ENCODE measurements at places on chromosomes 5 and 9. TPM values are rescaled to one million over a fixed set of nuclear protein-coding genes. Genes with fewer than 3 reads are reported as not detected.

Gene MAST4
- total RNA-seq, result 1.1 TPM

- H3K27me3 ChIP-seq, result peaks cover 24% of the 10 kb centered on the region
- H3K4me1 ChIP-seq, result peaks cover 10% of the 10 kb centered on the region
- H3K27ac ChIP-seq, result no peak overlapping the region
- H3K4me3 ChIP-seq, result no peak overlapping the region
- peak; percentile 22 for DNase-seq
- no peaks in the 10 kb centered on the region for H3K36me3 ChIP-seq
Observed at GRCh38 chr9:114779352-114779845, 26.4 kb downstream of the TNFSF15 start.

Gene CYLC2
- total RNA-seq, result not detected

GRCh38 chr9:120480707-120481106 lies 99.3 kb downstream of the CDK5RAP2 start:
- no peak for DNase-seq
- H3K27ac ChIP-seq, result no peak overlapping the region
- H3K36me3 ChIP-seq, result peaks cover 14% of the 10 kb centered on the region
- no peaks in the 10 kb centered on the region for H3K27me3 ChIP-seq

DNA sequence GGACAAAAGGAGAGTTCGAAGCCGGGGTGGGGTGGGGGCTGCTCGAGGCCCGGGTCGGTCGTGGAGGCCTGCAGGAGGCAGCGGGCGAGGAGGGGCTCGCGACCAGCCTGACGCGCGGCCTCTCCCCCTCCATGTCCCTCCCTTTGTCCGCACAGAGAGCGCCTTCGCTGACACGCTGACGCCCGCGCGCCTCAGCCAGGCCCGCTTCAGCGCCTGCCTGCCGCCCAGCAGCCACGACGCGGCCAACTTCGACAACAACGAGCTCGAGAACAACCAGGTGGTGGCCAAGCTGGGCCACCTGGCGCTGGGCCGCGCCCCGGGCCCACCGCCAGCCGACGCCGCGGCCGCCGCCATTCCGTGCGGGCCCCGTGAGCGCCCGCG lies 42.2 kb downstream of the NEURL1B start:
- no peak overlapping the region for H3K27ac ChIP-seq
- no peaks in the 10 kb centered on the region for H3K36me3 ChIP-seq
- no peaks in the 10 kb centered on the region for H3K27me3 ChIP-seq
- no peak for DNase-seq
- H3K4me1 ChIP-seq, result peaks cover 13% of the 10 kb centered on the region

- H3K36me3 ChIP-seq, result no peaks in the 10 kb centered on the region
- H3K4me1 ChIP-seq, result no peaks in the 10 kb centered on the region
- H3K27me3 ChIP-seq, result no peaks in the 10 kb centered on the region
Observed at GRCh38 chr5:156556666-156557406, 229.9 kb downstream of the SGCD start.

Gene KCNIP1
- not detected for total RNA-seq

GRCh38 chr5:73999297-73999696 lies 373.3 kb downstream of the ARHGEF28 start:
- no peaks in the 10 kb centered on the region for H3K36me3 ChIP-seq
- no peak overlapping the region for H3K27ac ChIP-seq
- DNase-seq, result no peak
- no peaks in the 10 kb centered on the region for H3K27me3 ChIP-seq

DNA sequence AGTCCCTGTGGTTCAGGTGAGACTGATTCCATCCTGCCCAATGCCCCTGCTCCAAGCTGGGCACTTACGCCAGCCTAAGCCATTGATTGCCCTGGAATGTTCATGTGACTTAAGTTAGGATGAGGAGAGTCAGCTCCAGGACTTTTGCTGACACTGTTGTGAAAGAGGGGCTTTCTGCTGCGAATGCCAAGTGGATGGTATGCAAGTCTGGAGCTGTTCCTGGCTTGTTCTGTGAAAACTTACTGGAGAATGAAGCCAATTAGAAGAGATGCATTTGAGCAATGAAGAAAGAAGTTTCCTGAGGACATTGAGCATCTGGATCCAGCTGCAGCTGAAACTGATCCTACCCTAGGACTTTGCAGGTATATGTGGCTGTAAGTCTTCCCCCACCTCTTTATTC lies 61.2 kb upstream of the ZFR start:
- H3K4me1 ChIP-seq, result no peaks in the 10 kb centered on the region
- no peak overlapping the region for H3K4me3 ChIP-seq
- no peak overlapping the region for H3K27ac ChIP-seq
- peaks cover 23% of the 10 kb centered on the region for H3K27me3 ChIP-seq
- no peaks in the 10 kb centered on the region for H3K36me3 ChIP-seq
- DNase-seq, result no peak

DNA sequence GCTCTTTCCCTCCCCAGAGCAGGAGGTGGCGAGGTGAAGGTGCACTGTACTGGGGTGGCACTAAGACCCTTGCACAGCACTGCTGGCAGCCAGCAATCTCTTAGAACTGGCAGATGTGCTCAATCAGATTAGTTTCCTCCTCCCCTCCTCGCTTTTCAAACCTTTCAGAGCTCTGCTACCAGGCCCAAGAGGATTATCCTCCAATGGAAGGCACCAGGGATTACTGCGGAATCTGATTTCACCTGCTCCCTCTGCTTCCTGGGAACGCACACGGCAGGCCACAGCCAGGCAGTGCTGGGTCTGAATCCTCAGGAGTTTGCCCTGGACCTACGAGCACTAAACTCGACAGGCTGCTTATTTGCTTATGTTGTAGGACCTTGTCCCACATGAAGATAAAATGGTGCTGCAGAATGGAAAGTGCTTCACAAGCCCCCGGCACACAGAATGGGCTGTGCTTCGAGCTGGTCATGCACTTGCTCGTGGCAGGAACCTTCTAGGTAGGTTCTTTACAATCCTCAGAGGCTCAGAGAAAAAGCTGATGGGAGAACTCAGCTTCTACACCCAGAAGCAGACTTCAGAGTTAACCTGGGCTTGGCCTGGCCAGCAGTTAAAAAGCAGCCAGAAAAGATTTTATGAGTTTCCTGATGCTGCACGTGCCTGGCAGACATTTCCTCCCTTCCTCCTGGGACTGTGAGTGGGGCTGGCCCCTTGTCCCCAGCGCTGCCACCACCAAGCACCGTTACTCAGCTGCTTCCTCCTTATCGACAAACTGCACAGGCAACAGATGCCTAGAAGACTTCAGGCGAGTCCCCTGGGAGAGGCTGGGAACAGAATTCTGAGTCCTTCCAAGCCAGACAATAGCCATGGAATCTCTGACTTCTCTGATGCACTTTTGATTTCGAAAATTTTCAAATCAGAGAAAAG lies 33.1 kb downstream of the FABP6 start:
- H3K27ac ChIP-seq, result no peak overlapping the region
- H3K36me3 ChIP-seq, result no peaks in the 10 kb centered on the region
- H3K27me3 ChIP-seq, result no peaks in the 10 kb centered on the region
- no peak for DNase-seq
- H3K4me3 ChIP-seq, result no peak overlapping the region
- H3K4me1 ChIP-seq, result no peaks in the 10 kb centered on the region

DNA sequence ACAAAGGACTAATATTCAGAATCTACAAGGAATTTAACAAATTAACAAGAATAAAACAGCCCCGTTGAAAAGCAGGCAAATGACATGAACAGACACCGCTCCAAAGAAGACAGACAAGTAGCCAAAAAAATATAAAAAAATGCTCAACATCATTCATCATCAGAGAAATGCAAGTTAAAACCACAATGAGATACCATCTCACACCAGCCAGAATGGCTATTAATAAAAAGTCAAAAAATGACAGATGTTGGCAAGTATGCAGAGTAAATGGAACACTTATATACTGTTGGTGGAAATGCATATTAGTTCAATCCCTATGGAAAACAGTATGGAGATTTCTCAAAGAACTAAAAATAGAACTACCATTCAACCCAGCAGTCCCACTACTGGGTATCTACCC lies 302.7 kb upstream of the RGMB start:
- no peaks in the 10 kb centered on the region for H3K27me3 ChIP-seq
- H3K27ac ChIP-seq, result no peak overlapping the region
- DNase-seq, result no peak
- no peak overlapping the region for H3K4me3 ChIP-seq
- H3K36me3 ChIP-seq, result no peaks in the 10 kb centered on the region
- peaks cover 7% of the 10 kb centered on the region for H3K4me1 ChIP-seq

DNA sequence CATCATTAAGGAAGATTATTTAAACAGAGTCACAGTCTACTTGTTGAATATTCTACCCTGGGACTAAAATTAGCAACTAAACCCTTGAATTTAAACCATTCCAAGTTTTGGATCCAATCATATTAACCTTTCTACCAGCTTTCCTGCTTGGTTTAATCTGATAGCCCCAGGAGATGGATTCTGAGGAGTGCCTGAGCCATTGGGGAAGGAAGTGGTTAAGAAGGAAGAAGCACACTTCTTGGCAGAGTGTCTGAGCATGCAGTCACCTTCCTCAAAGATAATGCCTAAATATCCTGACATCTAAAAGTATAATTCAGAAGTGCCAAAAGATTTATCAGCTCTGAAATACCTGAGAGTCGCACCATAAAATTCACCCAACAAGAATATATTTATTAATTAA lies 74.1 kb upstream of the SNCAIP start:
- H3K27me3 ChIP-seq, result no peaks in the 10 kb centered on the region
- H3K4me3 ChIP-seq, result no peak overlapping the region
- H3K27ac ChIP-seq, result no peak overlapping the region
- no peaks in the 10 kb centered on the region for H3K36me3 ChIP-seq
- DNase-seq, result no peak
- no peaks in the 10 kb centered on the region for H3K4me1 ChIP-seq

DNA sequence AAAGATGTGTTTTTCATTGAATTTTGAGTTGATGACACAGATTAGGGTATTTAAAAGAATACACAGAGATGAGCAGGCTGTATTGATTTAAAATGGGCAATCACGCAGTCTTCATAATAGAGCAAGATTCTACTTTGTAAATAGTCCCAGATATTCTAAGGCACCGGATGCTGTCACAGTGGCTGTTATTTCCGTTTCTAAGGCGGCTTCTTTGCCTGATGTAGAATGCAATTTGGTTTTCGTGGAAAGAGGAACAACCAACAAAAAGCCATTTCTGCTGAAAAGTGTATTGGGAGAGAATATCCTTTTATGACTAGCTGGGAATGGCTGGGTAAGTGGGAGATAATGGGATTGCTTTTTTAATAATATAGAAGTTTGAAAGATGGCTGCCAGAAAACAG lies 17.5 kb downstream of the PRKACG start:
- 0 out of 2 replicates have a peak, but pooled peaks cover 7% of the 10 kb centered on the region for H3K27me3 ChIP-seq
- H3K36me3 ChIP-seq, result no peaks in the 10 kb centered on the region
- no peaks in the 10 kb centered on the region for H3K4me1 ChIP-seq
- no peak overlapping the region for H3K27ac ChIP-seq
- no peak overlapping the region for H3K4me3 ChIP-seq
- DNase-seq, result no peak

GRCh38 chr5:81533629-81534405 lies 139.9 kb upstream of the ACOT12 start:
- no peaks in the 10 kb centered on the region for H3K27me3 ChIP-seq
- no peaks in the 10 kb centered on the region for H3K36me3 ChIP-seq
- H3K4me3 ChIP-seq, result no peak overlapping the region

Gene PCDHGA11
- 0.39 TPM for total RNA-seq

DNA sequence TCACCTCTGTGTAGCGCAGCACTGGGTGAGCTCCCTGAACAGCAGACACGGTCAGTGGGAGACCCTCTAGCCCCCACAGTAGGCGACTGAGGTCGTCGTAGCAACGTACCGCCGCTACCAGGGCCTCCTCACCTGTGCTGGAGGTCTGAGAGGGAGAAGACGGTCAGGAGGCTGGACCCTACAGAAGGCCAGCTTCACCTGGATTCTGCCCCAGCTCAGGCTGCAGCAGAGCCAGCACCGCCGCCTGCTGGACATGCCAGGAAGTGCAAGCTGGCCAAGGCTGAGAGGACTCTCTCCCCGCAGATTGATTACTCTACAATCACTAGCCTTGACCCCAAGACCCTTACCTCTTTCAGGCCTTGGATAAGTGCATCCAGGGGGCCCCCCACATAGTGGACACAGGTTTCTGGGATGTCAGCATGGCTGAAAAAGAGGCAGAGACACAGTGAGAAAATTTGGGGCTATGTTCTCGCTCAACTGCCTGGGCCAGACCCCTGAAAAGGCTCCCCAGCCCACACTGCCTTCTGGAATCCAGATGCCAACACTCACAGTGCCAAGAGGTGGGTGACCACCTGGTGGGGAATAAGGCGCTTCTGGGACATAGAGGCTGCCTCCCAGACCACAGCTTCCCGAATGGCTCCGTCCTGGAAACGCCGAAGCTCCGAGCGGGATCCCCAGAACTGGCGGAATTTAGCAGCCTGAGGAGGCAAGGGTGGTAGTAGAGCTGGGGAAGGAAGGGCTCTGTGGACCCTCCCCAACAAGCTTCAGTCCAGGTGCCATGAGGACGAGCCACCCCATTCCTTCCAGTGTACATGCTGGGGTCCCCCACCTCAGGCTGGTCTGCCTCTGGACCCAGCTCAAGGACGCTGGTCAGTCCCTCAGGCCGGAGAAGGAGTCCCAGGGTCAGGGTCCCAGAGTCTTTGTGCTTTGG lies 6.9 kb downstream of the NOL6 start:
- peaks cover 46% of the 10 kb centered on the region for H3K36me3 ChIP-seq
- no peak for DNase-seq
- H3K27me3 ChIP-seq, result no peaks in the 10 kb centered on the region
- H3K27ac ChIP-seq, result no peak overlapping the region
- peaks cover 1% of the 10 kb centered on the region for H3K4me1 ChIP-seq

GRCh38 chr5:112779531-112779930 lies 41.8 kb downstream of the APC start:
- no peaks in the 10 kb centered on the region for H3K27me3 ChIP-seq
- H3K4me3 ChIP-seq, result no peak overlapping the region
- no peak overlapping the region for H3K27ac ChIP-seq
- no peaks in the 10 kb centered on the region for H3K36me3 ChIP-seq
- DNase-seq, result no peak

GRCh38 chr9:111843971-111844370 lies 49.2 kb upstream of the SHOC1 start:
- peaks cover 6% of the 10 kb centered on the region for H3K4me1 ChIP-seq
- DNase-seq, result no peak
- H3K27ac ChIP-seq, result no peak overlapping the region
- no peaks in the 10 kb centered on the region for H3K27me3 ChIP-seq
- H3K4me3 ChIP-seq, result no peak overlapping the region

DNA sequence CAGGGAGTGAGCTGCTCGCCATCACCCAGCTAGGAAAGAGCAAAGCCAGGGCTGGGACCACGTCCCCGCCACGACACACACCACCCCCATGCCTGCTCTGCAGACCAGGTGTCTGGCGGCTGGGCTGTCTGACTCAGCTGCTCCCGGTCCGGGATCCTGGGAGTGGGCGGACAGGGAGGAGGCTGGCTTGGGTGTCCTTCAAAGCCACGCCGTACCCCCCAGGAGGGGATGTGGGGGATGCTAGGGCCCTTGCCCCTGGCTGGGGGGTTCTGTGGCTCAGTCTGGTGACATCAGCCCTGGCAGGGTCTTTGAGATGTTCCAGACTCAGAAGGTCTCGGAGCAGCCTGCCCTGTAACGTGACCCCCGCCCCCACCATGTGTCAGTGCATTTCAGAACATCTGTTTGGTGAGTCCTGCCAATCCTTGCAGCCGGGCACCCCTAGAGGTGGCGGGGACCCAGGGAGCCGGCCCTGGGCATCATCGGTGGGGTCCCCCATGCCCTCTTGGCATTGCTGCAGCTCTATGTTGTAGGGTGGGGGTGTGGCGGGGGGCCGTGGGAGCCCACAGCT lies 62.3 kb downstream of the HMCN2 start:
- H3K36me3 ChIP-seq, result no peaks in the 10 kb centered on the region
- no peak overlapping the region for H3K27ac ChIP-seq
- no peak for DNase-seq

- H3K36me3 ChIP-seq, result no peaks in the 10 kb centered on the region
- no peaks in the 10 kb centered on the region for H3K27me3 ChIP-seq
- DNase-seq, result no peak
- peaks cover 5% of the 10 kb centered on the region for H3K4me1 ChIP-seq
- H3K4me3 ChIP-seq, result no peak overlapping the region
Observed at GRCh38 chr9:94014920-94015319, 59.8 kb upstream of the BARX1 start.
